HFF-Myc (cell line): ENCODE measurements at places on chromosomes 2 and 18.

DNA sequence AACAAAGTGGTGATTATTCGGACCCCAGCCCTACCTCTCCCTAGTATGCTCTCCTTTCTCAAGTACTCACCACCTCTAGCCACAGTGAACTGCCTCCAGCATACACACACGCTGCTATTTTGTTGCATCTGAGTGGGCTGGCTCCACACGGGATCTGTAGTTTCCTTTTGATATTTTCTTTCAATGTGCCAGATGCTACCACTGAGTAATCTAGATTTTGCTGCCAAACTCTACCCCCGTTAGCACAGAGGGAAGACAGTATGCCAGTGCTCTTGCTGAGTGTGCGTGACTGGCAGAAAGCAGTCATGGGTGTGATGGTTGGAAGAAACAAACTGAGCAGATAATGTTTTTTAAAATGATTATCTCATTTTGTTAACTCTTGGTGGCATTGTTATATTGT is 11.6 kb downstream of the CFLAR start:
- no peak for DNase-seq

- no peak for DNase-seq
Observed at GRCh38 chr18:76670564-76671288, 151.6 kb upstream of the ZNF236 start.

- DNase-seq, result no peak
Observed at GRCh38 chr18:4412286-4412685, 42.8 kb downstream of the DLGAP1 start.

DNA sequence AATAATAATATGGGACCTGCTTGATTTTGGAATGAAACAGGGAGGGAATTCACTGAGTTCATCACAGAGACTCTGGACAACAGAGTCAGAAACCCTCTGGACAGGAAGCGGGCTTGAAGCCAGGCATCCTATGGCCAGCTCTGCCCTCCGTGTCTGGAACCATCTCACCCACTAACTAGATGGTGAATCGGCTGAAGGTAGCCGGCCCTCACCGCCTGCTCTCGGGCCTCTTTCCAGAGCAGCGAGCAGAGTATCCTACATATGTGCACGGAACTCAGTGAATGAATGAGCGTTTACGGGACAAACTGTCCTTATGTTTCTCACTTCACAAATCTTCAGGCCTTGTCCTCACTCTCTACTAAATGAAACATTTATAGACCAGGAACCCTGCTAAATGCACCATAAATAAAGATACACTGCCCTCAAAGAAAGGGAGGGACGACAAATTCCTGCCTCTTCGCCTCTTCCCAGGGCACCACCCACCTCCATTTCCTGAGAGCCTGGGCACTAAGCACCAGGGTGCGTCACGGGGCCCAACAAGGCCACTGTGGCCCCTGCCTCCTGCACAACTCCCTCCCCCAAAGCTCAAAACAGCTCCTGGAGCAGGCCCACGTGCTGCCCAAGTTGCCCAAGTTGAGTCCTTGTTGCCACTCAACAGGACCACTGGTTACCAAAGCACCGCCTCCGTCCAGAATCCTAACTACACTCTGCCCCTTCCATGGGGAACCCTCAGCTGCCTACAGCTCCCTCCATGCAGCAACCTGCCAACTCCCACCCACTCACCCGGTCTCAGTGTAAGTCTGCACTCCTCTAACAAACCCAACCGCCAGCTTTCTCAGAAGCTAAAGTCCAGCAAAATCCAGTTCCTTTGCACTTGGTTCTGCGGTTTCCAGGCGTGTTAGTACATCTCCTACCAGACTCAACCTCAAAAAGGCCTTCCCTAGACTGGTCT is 1.7 kb downstream of the TBC1D8 start:
- DNase-seq, result no peak

- no peak for DNase-seq
Observed at GRCh38 chr2:43110442-43110871, 115.9 kb downstream of the ZFP36L2 start.

DNA sequence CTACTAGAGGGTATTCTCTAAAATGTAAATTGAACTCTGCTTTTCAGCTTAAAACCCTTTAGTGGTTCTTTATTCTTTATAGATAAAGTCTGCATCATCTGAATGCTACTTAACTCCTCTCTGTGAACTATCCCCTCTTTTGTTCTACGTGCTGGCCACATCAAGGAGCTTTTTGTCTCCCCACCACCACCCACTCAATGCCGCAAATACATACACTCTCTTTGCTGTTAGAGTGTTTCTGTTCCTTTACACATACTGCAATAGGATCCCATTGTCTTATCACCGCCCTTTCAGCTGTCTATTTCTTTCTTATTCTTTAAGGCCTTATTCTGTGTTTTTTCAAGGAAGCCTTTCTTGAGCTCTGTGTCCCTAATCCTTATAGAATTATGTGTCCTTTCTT is 83.3 kb downstream of the EML4 start:
- no peak for DNase-seq

- no peak for DNase-seq
Observed at GRCh38 chr2:179349670-179350303, 85.2 kb upstream of the SESTD1 start.

GRCh38 chr2:158890296-158890905 is 78.0 kb upstream of the TANC1 start:
- no peak for DNase-seq

DNA sequence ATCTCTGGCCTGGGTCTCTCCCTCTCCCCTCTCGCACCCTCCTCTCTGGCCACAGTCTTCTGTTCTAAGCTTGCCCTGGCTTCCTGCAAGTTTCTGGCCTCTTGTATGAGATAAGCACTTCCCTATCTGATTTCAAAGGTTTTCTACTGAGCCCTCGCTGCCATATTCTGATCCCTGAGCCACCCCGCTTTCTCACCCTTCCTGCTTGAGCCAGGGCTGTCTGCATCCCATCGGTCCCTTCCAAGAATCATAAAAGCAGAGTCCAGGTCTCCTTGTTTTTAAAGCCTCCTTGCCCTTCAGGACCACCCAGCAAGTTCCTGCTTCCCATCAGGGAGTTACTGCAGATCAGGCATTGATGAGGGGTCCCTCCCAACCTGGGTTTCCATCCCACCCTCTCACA is 110.2 kb downstream of the PRKCE start:
- DNase-seq, result no peak

- no peak for DNase-seq
Observed at GRCh38 chr18:8979258-8979988, 123.1 kb upstream of the NDUFV2 start.
